ENCODE measurements at places on chromosomes 12 and 14.

DNA sequence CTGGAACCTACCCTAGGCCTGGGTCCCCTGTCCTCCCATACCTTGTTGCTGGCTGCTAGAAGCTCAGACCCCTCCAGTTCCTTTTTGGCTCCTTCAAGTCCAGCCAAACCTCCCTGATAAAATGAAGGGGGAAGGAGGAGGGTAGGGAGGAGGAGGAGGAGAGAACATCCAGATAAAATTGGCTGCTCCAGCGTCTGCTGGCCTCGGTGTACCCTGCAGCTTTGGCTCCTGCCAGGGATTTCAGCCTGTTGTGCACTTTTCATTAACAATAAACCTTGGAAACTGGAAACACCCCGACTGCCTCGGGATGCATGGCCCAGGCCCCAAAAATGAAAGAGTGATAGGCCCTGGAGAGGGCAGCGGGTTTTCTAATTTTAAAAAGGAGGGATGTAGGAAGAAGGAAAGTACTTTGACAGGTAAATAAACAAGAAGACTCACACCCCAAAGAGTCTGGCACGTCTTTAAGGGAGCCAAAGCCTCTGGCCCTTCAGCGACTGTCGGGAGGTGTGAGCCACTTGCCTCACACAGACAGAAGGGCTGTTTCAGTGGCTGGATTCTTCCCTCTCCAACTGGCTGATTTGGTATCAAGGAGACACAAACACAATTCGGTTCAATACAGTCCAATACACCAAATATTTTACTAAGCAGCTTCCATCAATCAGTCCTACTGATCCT, 49.8 kb downstream of the NUAK1 start:
- no peak for DNase-seq

DNA sequence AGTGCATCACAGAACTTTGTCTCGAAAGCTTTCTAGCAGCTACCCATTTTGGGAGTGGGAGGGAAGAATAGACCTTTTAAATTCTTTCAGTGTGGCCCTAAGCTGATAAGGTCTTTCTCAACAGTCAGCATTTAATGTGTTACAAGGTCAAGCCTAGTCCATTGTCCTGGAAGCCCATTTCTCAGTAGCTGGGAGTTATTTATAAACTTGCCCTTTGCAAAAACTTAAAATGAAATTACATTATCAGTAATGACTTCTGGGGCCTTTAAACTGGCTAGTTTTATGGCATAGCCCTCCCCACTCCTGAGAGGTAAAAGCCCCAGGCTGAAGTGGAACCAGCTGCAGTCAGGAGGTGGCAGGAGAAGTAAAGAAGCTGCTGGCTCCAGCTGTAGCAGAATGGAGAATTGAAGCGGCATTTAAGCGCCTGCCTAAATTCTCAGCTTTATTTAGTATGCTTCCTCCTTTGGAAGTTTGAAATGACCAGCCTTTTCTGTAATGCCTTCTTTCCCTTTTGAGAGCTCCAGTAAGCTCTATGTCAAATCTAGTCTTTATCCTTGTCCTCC, 12.4 kb downstream of the COPZ1 start:
- no peak for DNase-seq

DNA sequence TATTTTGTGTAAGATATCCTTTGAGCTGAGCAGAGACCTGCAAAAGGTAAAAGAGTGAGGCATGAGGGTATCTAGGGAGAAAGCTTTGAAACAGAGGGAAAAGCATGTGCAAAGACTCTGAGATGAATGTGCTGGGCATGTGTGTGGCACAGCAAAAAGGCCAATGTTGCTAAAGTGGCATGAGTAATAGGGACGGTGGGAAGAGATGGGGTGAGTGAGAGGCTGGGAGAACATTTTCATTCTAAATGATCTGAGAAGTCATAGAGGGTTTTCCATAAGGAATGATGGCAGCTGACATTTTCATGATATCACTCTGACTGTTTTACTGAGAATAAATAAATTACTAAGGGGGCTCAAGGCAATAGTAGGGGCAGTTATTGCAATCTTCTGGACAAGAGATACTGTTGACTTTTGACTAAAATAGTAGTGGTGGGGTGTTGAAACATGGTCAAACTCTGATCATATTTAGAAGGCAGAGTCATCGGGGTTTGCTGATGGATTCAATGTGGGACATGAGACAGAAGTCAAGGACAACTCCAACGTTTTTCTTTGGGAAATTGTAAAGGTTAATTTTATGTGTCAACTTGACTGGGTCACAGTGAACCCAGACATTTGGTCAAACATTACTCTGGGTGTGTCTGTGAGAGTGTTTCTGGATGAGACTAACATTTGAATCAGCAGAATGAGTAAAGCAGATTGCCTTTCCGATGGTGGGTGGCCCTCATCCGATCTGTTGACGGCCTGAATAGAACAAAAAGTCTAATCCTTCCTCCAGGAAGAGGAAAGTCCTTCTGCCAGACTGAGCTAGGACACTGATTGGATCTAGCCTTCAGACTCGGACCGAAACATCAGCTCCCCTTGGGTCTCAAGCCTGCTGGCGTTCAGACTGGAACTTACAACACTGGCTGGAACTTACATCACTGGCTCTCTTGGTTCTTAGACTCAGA, 193.9 kb upstream of the PLXNC1 start:
- DNase-seq: no peak

DNA sequence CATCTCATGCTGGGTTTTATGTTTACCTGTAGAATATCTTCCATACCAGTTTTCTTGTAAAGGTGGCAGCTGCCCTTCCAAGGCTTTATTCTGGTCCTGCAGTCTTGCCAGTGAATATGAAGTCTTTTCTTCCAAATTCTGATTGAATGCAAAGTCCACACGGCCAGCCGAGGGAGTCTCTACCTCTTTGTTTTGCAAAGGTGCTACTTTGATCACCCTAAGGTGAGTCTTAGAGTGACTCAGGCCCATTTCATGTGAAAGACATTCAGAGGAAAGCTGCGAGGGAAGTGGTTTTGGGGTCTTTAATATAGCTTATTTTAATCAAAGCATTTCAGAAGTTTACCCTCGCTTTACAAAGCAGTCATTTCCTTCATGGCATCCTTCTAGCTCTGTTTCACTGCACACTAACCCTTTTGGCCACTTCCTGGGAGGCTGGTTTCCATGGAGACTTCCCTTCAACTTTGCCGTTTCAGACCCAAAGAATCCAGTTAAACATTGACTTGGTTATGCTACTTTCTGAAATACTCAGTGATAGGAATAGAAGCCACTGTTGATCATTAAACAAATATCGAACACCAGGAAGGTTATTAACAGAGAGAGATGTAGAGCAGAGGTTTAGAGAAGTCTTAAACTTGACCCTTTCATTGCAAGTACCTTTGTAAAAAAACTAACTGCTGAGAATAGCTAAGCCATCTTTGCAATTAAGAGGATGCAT, at the start of gene CCDC198:
Gene CCDC198 (minus strand): TSS at position 391 of the 715 bp plus-strand sequence. CDS start 142 bp downstream, at position 249.
- no peak for DNase-seq

DNA sequence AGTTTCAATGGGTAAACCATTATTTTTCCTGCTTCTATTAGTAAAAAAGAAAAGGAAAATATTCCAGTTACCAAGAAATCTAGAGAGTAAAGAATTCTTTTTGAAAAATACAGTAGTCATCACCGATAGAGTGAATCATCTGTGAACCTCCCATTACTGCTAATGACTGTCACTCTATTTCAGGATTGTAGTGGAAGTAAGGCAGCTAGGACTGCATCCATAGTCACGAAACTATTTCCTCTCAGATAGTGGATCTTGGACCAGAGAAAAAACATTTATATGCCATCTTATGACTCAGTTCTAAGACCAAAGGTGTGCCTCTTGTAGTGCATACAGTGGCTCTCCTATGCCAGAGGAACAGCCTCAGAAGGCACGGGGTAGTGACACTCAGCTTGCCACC, 173.9 kb upstream of the PLEKHA5 start:
- DNase-seq: no peak
